ENCODE measurements at places on chromosomes 2 and 18.
A peak's percentile ranks its signal among the peaks of the same experiment; 100 is the strongest.

- no peak for DNase-seq
Measured at GRCh38 chr2:229855116-229855515, 66.7 kb downstream of the TRIP12 start.

GRCh38 chr18:24026457-24026856, 11.9 kb downstream of the TTC39C start:
- no peak for DNase-seq

DNA sequence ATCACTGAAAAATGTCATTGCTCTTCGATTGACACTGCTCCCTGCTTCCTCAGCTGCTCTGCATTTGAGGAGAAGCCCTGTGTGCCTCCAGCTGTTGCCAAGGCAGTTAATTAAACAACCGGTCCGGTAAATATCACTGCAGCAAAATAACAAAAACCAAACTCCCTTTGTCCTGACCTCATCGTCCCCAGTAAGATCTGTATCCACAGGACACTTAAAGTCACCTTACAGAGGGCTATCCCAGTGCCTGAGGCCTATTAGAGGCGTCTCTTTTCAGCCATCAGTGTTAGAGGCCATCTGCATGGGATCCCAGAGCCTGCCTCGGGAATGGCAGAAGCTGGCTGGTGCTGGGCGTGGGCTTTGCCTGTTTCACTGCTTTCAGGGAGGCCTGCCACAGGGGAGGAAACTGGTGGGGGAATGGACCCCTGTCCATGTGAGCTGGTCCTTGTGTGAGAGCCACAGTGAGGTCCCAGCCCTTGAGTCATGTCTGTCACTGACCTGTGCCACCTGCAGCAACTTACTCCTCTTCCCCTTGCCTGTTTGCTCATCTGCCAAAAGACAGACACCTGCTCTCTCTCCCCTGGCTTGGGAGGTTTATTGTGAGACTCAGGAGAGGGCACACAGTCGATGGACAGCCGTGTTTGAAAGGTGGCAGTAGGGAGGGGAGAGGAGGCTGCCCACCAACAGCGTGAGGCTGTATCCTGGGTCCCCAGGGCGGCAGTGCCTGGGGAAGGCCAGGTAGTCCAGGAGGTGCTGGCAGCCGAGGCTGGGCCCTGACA, 117.7 kb upstream of the MCFD2 start:
- DNase-seq = peak; percentile 79

DNA sequence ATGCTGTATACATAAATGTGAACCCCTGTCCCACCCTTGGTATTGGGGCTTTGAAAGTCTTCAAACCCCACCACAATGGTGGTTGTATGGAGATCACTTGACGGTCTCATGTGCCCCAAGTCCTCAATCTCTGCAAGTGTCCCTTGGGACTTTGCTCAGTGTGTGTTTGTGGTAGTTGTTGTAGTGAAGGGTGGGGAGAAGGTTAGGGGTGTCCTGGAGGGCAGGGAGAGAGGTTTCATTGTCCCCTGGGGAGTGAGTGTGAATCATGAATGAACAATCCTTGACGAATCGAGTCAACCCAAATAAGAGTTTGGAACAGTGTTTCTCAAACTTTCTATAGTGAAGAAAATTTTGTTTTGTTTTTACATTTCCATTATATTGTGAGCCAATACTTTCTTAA, 28.1 kb downstream of the COL4A3 start:
- DNase-seq = no peak

DNA sequence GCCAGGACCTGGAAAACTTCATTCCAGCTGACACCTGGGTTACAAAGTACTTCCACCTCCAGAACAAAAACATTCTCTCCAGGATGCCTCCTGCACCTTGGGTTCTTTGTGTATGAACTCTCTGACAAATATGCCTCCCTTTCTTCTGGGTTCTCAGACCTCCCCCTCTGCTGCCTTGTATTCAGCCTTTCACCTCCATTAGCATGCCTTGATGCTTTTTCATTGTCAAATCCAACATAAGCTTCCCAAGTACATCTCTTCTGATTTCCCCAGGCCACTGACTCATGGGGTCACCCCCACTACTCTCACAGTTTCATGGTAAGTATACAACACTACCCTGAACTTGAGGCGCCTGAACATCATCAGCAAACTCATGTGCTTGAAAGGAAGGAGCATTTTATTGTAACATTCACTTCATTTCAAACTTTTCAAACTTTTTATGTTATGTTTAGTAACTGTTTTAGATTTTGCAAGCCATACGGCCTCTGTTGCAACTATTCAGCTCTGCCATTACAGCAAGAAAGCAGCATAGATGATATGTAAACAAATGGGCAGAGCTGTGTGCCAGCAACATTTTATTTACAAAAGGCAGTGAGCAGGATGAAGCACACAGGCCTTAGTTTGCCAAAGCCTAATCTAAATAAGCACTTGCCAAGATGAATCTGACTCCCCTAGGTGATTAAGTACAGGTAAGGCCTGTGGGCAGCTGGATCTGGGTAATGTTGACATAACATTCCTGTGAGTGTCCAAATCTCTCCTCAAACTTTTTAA, 32.5 kb upstream of the MRPS9 start:
- peak; percentile 64 for DNase-seq

DNA sequence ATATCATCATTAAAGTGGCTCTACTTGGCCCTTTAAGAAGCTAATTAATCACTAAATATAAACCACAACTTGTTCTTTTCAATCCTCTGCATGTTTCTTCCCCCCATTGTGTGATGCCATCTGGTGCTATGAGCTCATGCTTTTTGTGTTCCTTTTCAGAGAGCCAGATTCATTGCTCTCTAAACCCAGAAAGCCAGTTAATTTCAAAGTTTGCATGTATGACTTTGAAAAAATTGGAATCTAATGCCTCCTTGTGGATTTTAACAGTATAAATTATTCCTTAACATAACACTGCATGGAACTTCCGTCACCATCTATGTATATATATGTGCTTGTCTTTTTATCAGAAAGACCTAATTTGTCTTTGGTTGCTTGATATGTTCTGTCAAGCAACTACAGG, 31.1 kb downstream of the TMEM178A start:
- DNase-seq = peak; percentile 60

GRCh38 chr2:102809291-102810189, 47.7 kb downstream of the TMEM182 start:
- no peak for DNase-seq
